ENCODE measurements at places on chromosomes 1 and 21. TPM values are rescaled to one million over a fixed set of nuclear protein-coding genes. Genes with fewer than 3 reads are reported as not detected.

Gene AKR7A2
- total RNA-seq = 97.8 TPM

Gene KCNK1
- total RNA-seq = 5.0 TPM

Gene CASZ1
- total RNA-seq = 4.2 TPM

Gene PCNX2
- total RNA-seq = 5.6 TPM

Gene LCE1C
- total RNA-seq = not detected

Gene ATP5IF1
- 308 TPM for total RNA-seq

Gene CHAF1B
- 1.4 TPM for total RNA-seq

All from adrenal gland (tissue), 19 donors.